NCI-H2029 (cell line): ENCODE measurements at places on chromosomes 2 and 18.

DNA sequence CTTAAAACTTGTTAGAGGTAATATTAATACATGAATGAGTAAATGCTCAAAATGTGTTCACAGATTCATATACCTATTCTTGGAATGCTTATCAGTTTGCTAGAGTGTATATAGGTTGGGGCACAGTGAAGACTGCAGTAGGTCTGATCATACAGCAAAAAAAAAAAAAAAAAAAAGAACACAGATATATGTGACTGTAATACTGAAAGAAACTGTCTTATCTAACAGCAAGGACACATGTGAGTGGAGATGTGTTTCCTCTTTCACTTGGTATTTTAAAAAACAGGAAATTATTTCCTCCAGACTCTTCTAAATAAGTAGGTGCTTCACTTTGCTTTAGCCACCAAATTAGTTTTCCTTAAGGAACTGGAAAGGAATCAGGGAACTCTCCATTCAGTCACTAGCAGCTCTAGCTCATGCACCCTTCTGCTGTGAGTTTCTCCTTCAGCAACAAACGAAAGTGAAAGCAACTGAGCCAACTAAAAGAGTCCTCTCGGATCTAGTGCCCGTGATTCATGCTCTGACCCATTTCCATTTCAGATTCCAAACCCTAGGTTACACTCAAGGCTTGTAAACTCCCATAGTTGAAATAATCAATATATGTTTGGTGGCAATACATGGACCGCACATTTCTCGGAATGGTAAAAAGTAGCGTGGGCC, 98.5 kb downstream of the DSEL start:
- DNase-seq, result no peak

DNA sequence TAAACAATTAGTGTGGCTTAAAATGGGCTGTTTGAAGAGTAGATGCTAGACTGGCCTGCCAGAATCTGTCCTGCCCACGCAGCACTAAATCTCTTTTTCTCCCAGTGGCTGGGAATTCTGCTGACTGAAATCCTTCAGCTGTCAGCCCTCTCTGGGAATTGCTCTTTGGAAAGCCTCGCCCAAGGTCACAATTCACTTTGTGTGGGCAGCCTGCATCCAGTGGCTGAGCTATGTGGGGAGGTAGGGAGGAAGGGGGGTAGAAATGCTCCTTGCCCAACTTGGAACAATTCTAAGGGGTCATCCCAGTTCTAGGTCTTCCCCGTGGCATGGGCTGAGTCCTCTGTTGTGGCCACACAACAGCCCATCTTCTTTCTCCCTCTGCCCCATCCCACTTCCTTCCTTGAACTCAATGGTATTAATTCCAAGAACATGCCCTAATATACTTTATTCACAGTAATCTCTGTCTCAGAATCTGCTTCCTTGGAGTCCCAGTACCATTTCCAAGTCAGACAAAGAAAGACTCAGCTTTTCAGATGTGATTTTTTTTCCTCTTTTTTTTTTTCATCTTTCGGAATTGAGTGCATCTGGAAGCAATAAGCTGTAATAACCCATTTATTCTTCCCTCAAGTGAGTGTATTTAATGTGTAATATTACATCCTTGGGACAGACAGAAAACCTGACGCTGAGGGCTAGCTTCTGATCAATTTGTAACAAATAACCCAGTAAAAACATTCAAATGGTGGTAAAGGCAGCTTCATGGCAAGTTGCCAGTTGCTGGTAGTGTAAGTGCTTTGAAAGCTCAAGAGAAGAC, 189.4 kb downstream of the GPD2 start:
- no peak for DNase-seq

DNA sequence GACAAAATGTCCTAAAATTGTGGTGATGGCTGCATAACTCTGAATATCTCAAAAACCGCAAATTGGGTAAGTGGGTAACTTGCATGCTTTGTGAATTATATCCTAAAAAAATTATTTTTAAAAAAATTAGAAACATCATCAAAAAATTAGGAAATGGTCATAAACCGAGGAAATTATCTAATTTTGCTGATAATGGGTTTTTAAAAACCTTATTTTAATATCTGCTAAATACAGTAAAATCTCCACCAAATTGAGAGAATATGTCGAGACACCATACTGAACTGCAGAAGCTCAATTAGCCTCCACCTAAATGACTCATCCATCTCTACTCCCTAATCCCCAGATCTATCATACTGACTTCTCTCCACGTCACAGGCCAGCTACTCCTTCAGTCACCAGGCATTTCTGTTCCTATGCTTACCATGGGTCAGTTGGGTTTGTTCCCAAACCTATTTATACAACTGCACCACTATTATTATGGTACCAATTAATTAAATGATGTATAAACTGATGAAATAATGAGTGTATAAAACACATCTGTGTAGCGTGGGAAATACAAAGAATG, 36.1 kb downstream of the SPIRE1 start:
- DNase-seq, result no peak

DNA sequence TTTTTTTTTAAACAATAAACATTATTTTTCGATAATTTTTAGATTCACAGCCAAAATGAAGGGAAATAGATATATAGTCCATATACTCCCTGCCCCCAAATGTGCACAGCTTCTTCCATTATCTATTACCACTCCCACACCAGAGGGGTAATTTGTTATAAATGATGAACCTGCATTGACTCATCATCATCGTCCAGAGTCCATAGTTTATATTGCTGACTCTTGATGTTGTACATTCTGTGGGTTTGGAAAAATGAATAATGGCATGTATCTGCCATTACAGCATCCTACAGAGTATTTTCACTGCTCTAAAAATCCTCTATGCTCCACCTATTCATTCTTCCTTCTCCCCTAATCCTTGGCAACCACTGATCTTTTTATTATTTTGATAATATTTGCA, 121.5 kb downstream of the LTBP1 start:
- DNase-seq, result no peak

- no peak for DNase-seq
These were observed 129.3 kb upstream of the EPAS1 start for GRCh38 chr2:46167924-46168323.

- no peak for DNase-seq
These were observed 82.3 kb downstream of the UPP2 start for GRCh38 chr2:158184001-158184400.

GRCh38 chr18:68660354-68661183, 54.3 kb downstream of the TMX3 start:
- DNase-seq, result no peak

DNA sequence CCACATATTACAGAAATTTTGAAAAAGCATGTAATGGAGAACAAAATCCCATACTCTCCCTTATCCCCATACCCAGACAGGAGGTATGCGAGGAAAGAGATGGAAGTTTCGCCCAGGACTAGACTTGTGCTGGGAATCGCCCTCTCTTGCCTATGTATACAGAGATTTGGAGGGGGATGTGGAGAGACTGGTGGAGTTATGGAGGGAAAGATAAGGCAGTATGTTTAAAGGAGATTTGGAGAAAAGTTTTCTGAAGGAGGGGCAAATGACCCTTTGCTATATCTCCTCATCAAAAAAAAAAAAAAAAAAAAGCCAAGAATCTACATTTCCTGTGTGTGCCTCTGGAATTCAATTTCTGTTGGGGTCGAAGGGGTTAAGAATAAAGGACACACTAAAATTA, 75.3 kb downstream of the MERTK start:
- no peak for DNase-seq

GRCh38 chr2:226466589-226466988, 333.0 kb downstream of the IRS1 start:
- no peak for DNase-seq

DNA sequence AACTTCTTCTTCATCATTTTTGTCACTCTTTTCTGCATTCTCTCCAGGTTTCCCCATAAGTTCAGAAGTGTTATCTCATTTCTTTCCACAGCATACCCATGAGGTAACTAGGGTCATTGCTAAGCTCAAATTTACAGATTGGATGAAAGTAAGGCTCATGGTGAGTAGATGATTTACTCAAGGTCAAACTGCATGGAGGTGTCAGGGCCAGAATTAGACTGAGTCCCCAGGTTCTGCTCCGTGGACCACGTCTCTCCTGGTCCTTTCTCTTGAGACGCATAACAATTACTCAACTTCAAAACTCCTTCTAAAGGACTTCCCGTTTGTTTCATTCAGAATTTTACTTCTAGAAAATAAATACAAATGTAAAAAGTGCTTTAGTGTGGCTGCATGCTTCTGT, 43.4 kb downstream of the SMIM21 start:
- DNase-seq, result no peak

GRCh38 chr2:184730288-184730687, 132.0 kb downstream of the ZNF804A start:
- no peak for DNase-seq

- DNase-seq, result no peak
These were observed 156.4 kb upstream of the KLHL14 start for GRCh38 chr18:32929213-32929612.

- no peak for DNase-seq
These were observed 25.2 kb downstream of the NUP35 start for GRCh38 chr2:183149489-183149888.

- no peak for DNase-seq
These were observed 100.1 kb upstream of the ARL4C start for GRCh38 chr2:234596696-234597575.

DNA sequence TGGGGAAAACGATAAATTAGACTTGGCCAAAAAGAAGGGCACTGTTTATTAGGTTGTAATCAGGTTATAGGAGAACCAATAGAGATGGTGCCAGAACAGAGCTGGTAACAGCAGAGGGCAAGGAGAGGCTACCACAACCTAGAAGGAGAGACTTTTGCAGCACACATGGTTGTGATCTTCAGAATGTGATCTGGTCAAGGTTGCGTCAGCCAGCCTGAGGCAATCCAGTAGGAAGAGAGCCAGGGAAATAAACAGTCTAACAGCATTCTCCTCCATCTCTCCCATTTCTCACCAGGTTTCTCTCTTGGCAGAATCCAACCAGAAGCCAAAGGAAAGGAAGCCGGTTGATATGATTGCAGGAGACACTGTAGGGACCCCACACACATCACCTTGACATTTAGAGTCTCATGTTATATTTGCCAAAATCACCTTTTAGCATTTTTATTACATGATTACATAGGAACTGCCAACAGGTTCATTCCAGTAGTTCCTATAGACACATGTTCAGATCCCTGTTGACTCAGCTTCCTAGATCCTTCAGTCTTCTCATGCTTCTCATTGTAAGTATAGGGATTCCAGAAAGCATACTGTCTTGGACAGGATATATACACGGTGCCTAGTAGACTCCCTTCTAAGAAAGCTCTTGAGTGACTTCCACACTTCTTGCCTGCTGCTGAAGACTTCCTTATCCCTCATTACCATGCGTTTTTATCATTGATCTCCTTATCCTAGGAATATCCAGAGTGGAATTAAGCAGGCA, 17.6 kb upstream of the SPATS2L start:
- DNase-seq, result no peak

- no peak for DNase-seq
These were observed 75.6 kb downstream of the ATL2 start for GRCh38 chr2:38301340-38301968.

DNA sequence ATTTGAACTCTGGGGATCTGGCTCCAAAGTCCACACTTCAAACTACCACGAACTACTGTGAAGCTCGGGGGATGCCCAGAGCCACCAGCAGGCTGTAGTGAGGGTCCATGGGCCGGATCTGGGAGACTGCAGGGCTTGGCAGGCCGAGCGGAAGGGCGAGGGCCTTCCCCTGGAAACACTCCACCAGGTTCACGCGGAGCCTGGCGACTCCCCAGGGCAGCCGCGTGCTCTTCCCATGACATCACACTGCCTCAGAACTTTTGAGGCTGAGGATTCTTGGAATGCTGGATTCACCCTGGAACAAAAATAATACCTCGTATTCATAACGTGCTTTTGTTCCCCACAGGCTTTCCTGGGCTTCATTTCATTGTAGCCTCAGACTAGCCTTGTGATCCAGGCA, 201.0 kb downstream of the SMAD7 start:
- DNase-seq, result no peak

DNA sequence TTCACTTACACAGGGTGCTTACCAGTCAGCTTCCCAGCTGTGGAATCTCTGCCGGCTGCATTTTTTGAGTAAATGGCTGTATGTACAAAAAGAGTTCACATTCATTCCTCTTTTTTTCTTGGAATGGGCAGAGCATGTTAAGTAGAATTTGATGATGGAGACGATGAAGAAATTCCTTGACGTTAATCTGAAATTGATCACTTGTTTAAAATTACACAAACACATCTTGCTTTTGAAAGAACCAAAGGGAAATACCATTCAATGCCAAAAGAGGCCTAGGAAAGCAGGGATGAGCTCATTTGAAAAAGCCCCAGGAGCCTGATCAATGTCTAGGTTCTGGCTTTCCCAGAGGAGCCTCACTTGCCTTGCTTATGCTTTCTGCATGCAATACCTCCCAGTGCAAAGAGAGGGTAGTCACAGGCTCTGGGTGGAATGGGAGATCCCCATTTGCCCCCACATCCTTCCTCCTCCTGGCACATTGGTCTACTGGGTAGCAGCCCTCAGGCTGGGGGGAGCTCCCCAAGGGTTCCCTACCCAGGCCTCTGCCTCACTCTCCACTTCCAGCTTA, 12.3 kb upstream of the SMAD7 start:
- DNase-seq, result no peak

- no peak for DNase-seq
These were observed 62.5 kb downstream of the REEP1 start for GRCh38 chr2:86274918-86275275.

GRCh38 chr2:62036761-62037250, 131.3 kb downstream of the COMMD1 start:
- no peak for DNase-seq

DNA sequence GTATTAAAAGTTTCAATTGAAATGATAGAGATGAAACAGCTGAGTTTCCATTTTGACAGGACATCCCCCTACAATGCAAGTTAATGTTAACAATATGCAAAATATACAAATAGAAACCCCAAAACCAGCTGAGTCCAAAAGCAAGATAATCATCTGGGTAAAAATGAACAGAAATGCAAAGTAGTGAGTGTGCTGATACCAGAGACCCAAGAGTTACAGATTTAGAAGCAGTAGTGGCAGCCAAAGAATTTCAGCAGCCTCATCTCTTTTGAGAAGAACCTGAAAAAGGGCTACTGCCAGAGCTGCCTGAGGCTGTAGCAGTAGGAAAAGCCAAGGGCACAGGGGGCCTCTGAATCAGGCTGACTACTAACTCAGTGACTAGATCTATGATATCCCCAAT, 82.6 kb downstream of the THADA start:
- no peak for DNase-seq

GRCh38 chr2:219728991-219729487, 101.6 kb downstream of the SLC4A3 start:
- DNase-seq, result no peak

GRCh38 chr2:28359222-28360057, 33.2 kb upstream of the FOSL2 start:
- DNase-seq, result no peak
